Stimulated activated naive CD8-positive, alpha-beta T cell treated with anti-CD3 and anti-CD28 coated beads, Interleukin-15, Interleukin-2, amounts not matched to agents 100 U/mL and 50 U/mL, for 24 hours (primary cell): ENCODE measurements at places on chromosomes 7 and 10.

- DNase-seq = peak; percentile 41
Observed at GRCh38 chr7:107659666-107660065, 962 bp upstream of the SLC26A4 start.

DNA sequence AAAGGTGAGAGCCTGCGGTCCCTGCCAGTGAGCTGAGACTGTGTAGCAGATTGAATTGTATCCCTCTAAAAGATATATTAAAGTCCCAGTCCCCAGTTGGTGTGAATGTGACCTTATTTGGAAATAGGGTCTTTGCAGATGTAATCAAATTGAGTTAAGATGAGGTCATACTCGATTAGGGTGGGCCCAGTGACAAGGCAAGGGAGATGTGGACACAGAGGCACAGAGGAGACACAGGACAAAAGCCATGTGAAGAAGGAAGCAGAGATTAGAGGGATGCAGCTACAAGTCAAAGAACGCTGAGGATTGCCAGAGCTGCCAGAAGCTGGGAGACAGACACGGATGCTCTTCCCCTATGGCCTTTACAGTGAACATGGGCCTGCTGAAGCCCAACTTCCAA, 104.3 kb downstream of the CLEC2L start:
- no peak for DNase-seq

DNA sequence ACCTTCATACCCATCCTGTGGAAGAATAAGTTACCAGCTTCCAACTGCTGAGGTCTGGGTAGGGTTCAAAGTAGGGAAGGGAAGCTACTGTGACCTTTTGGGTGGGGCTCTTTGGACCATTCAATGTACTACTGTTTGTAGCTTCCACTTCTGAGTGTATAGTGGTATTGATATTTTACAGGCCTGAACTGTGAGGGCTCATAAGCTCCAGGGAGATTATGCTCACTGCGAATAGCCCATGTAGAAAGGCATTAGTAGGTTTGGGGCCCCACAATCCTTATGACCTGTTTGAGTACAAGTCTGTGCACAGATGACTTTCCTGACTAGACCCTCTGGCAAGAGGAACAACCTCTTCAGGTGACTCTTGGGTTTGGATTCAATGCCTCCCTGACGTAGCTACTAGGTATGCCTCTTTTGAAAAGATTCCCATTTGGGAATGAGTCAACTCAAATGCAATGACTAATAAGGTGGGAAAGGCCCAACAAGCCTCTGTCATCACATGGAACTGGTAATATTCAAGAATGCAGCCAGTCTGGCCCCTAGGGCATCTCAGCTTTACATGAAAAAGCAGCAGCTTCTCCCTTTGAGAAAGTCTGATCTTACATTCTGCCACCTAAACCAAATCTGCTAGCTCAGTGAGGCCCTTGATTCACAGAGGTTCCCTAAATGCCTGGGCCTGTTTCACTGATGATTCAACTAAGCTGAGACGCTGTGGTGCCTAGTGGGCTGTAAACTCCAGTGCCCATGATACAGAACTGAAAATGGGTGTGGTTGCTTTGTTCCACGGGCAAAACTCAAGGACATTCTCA, 79.8 kb downstream of the ABI1 start:
- peak; percentile 31 for DNase-seq

- DNase-seq = no peak
Observed at GRCh38 chr10:128863823-128864405, 603.1 kb upstream of the MGMT start.

GRCh38 chr10:63671317-63671937, 150.2 kb downstream of the REEP3 start:
- no peak for DNase-seq

DNA sequence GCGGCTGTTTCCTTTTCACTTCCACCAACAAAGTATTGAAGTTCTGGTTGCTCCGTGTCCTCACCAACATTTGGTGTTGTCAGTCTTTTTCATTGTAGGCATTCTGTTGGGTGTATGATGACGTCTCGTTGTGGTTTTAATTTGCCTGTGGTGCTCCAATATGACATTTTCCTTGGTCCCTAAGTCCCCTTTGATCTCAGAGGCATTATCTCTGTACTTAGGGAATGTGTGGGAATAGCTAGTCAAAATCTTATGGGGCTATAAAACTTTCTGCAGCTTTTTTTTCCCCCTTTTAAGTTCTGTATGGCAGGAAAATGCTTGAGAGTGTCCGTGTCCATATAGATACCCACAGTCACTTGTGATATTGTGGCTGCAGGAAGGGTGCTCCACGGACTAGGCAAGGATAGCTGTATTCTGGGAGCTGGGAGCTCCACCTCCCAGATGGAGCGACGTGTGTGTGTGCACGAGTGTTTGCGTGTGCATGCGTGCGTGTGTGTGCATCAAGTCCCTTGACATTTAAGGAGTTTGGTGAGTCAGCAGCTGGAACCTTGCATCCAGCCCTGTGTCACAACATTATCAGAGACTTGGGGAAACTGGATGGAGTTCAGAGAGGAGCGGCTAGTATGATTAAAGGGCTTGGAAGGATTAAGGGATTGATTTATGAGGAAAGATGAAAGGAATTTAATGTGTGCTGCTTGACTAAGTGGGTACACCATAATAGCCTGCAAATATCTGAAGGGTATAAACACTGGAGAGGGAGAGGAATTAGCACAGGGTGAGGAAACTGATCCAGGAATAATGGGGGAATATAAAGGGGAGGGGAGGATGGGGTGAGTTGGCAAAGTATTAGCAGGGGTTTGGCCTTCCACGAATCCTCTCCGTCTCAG, 66.8 kb downstream of the LRMDA start:
- no peak for DNase-seq

DNA sequence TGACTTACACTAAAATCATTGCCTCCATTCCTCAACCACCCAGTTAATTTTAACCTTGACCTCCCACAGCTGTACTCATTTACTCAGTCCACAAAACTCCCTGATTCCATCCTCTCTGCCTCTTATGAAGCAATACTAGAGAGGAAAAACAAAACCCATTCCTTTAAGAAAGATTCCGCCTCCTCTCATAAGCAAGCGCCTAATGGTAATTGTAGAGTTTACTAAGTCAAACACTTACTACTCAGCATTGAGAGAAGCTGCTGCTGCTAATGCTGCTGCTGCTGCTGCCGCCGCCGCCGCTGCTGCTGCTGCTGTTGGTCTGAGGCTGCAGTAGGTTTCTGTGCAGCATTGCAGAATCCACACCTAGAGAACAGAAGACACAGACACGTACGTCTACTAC, 2.1 kb upstream of the ADD3 start:
- DNase-seq = no peak

GRCh38 chr10:71266147-71266917, 52.7 kb upstream of the SLC29A3 start:
- no peak for DNase-seq
